H4 (cell line): ENCODE measurements at places on chromosomes 13 and 19.
A peak's percentile ranks its signal among the peaks of the same experiment; 100 is the strongest.

GRCh38 chr13:24007979-24008620 is 110.8 kb upstream of the C1QTNF9B start:
- no peak for DNase-seq

DNA sequence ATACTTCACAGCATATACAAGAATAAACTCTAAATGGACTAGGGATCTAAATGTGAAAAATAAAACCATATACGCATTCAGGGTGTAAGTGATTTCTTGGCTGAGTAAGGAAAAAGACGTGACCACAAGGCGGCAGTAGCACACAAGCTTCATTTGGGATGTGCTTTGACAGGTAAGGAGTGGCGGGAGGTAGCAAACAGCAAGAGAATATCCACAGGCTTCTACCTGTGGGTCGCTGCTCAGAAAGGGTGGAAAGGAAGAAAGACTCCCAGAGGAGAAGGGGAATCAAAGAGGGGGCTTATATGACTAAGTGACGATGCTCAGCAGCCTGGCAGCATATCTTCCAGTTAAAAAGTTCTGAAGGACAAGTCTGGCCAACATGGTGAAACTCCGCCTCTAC is 2.5 kb upstream of the ZNF121 start:
- DNase-seq = peak; percentile 44

DNA sequence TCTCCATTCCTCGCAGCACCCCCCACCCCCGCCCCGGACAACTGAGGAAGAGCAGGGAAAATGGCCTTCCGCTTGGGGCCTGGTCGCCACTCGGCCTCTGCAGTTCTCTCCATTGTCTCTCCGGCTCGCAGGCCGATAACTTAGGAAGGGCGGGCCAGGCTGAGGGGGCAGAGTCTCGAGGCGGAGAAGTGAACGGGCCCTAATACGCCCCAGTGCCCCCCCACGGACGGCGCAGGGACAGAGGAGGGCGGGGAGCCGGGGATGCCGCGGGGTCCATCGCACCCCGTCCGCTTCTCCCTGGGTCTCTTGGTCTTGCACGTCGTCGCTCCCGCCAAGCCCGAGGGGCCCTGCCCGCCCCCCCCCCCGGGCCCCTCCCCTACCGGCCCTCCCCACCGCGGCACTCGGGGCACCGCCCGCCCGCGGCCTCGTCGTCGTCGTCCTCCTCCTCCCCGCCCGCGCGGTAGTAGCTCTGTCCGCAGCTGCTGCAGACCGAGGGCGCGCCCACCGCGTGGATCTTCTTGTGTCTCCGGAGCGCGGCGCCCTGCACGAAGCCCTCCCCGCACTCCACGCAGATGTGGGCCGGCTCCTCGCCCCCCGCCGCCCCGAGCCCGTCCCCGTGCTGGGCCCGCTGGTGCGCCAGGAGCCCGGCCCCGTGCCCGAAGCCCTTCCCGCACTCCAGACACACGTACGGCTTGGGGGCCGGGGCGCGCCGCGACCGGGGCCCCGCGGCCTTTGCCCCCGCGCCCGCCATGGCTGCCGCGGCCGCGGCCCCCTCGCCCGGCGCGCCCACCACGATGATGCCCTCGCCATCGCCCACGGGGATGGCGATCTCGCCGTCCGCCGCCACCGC is 33.2 kb downstream of the ZNF787 start:
- no peak for DNase-seq

- DNase-seq = peak; percentile 3
Measured at GRCh38 chr13:25575562-25575961, 203.8 kb downstream of the ATP8A2 start.

DNA sequence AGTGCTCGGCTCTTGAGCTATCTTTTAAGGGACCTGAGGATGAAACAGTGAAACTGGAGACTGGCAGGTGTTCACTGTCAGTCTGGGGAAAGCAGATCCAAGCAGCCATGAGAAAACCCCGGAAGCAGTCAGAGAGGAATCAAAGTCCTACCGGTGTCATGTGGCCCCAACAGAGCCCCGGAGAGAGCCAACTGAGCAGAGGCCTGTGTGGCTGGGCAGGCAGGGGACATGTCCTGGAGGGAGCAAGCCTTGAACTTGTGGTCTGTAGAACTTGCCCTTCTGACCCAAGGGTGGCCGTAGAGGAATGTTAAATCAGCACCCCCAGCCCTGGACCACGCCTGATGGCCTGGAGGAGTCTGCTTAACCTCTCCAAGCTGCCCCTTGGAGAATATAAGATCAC is 113.7 kb upstream of the ZNF507 start:
- no peak for DNase-seq

DNA sequence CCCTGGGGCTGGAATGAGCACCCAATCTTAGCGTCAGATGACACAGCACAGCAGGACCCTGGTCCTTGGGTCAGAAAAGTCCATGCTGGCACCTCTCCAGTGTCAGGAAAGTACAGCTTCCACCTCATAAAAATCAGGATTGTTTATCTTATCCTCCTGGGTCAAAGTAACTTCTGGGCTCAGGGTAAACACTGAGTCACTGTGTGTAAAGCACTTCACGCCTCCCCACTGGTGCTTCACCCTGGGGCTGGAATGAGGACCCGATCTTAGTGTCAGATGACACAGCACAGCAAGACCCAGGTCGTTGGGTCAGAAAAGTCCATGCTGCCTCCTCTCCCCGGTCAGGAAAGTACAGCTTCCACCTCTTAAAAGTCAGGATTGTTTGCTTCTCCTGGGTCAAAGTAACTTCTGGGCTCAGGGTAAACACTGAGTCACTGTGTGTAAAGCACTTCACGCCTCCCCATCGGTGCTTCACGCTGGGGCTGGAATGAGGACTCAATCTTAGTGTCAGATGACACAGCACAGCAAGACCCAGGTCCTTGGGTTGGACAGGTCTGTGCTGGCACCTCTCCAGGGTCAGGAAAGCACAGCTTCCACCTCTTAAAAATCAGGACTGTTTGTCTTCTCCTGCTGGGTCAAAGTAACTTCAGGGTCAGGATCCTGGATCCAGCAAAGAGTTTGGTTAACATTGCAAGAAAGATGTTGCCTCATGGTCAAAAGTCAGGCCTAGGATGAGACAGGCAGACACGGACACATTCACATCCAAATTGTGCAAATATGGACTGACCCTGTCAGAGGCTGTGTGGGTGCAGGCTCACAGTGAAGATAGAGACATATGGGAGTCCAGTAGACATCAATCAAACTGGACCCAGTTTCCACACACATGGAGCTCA is 39.2 kb upstream of the CYP2A7 start:
- peak; percentile 94 for DNase-seq

- DNase-seq = peak; percentile 24
Measured at GRCh38 chr19:45391346-45391745, 13.5 kb downstream of the PPP1R13L start.

- peak; percentile 31 for DNase-seq
Measured at GRCh38 chr13:111202745-111203144, 87.6 kb downstream of the ARHGEF7 start.

- peak; percentile 8 for DNase-seq
Measured at GRCh38 chr13:101626925-101627555, 174.6 kb downstream of the ITGBL1 start.

- DNase-seq = no peak
Measured at GRCh38 chr19:14073925-14074838, 1.6 kb downstream of the MISP3 start.

- DNase-seq = no peak
Measured at GRCh38 chr19:11257846-11258380, 4.4 kb downstream of the DOCK6 start.
